Lung microvascular endothelial cell (primary cell): ENCODE measurements at places on chromosomes 7 and 10. TPM values are rescaled to one million over a fixed set of nuclear protein-coding genes. Genes with fewer than 3 reads are reported as not detected.

The EBLN1 gene
- not detected in 2 replicates for total RNA-seq

The PCGF6 gene
- total RNA-seq = 8.1 and 8.7 TPM in 2 replicates

The ANKMY2 gene
- 7.9 and 8.5 TPM in 2 replicates for total RNA-seq

The TSPAN33 gene
- under 0.01 and 0.44 TPM in 2 replicates for total RNA-seq

The CYP3A4 gene
- not detected in 2 replicates for total RNA-seq

The GRM3 gene
- not detected in 2 replicates for total RNA-seq

The JCAD gene
- total RNA-seq = 46.2 and 60.5 TPM in 2 replicates

The OR2A12 gene
- total RNA-seq = not detected in 2 replicates

The MYOF gene
- total RNA-seq = 58.1 and 147 TPM in 2 replicates

The OR2A1 gene
- total RNA-seq = not detected in 2 replicates

The METTL27 gene
- total RNA-seq = 0.99 and 4.1 TPM in 2 replicates

The XRCC2 gene
- 1.2 and 1.7 TPM in 2 replicates for total RNA-seq

The POM121C gene
- 3.9 and 6.2 TPM in 2 replicates for total RNA-seq

The ASAH2 gene
- 0.22 and 0.79 TPM in 2 replicates for total RNA-seq

The AFAP1L2 gene
- total RNA-seq = under 0.01 TPM in 2 replicates

The CFAP70 gene
- total RNA-seq = under 0.01 and 0.20 TPM in 2 replicates

The NKX1-2 gene
- total RNA-seq = not detected in 2 replicates

The AMZ1 gene
- total RNA-seq = under 0.01 TPM in 1 of 2 replicates, not detected in the other

The AKR1C4 gene
- total RNA-seq = not detected in 2 replicates

The ZRANB1 gene
- 15.3 and 20.8 TPM in 2 replicates for total RNA-seq

The ACSM6 gene
- total RNA-seq = not detected in 2 replicates

The NXPH1 gene
- not detected in 2 replicates for total RNA-seq

The DNAJC1 gene
- 23.5 and 33.7 TPM in 2 replicates for total RNA-seq

The TMEM178B gene
- total RNA-seq = under 0.01 TPM in 1 of 2 replicates, not detected in the other

The OR6V1 gene
- not detected in 2 replicates for total RNA-seq

The MINPP1 gene
- total RNA-seq = 12.9 and 17.3 TPM in 2 replicates

The H2BK1 gene
- total RNA-seq = not detected in 2 replicates

The PTPRN2 gene
- total RNA-seq = 2.2 and 4.6 TPM in 2 replicates

The ATOH7 gene
- not detected in 2 replicates for total RNA-seq

The PPP1R17 gene
- not detected in 2 replicates for total RNA-seq

The TCAF2 gene
- total RNA-seq = 3.0 and 4.8 TPM in 2 replicates

The MNX1 gene
- total RNA-seq = not detected in 2 replicates

The ENKUR gene
- total RNA-seq = 0.20 and 0.44 TPM in 2 replicates

The CFAP69 gene
- total RNA-seq = 0.40 and 0.44 TPM in 2 replicates

The LIPN gene
- not detected in 2 replicates for total RNA-seq

The CLDN3 gene
- total RNA-seq = 0.44 and 0.60 TPM in 2 replicates

The CRPPA gene
- 1.2 and 1.3 TPM in 2 replicates for total RNA-seq

The CALY gene
- 0.22 TPM in 1 of 2 replicates, not detected in the other for total RNA-seq

The PTPN20 gene
- under 0.01 and 1.4 TPM in 2 replicates for total RNA-seq

The TLL2 gene
- under 0.01 TPM in 2 replicates for total RNA-seq
